ENCODE measurements at places on chromosomes 16 and 17.

GRCh38 chr16:71367241-71367976, 8.9 kb downstream of the CALB2 start:
- DNase-seq = no peak

DNA sequence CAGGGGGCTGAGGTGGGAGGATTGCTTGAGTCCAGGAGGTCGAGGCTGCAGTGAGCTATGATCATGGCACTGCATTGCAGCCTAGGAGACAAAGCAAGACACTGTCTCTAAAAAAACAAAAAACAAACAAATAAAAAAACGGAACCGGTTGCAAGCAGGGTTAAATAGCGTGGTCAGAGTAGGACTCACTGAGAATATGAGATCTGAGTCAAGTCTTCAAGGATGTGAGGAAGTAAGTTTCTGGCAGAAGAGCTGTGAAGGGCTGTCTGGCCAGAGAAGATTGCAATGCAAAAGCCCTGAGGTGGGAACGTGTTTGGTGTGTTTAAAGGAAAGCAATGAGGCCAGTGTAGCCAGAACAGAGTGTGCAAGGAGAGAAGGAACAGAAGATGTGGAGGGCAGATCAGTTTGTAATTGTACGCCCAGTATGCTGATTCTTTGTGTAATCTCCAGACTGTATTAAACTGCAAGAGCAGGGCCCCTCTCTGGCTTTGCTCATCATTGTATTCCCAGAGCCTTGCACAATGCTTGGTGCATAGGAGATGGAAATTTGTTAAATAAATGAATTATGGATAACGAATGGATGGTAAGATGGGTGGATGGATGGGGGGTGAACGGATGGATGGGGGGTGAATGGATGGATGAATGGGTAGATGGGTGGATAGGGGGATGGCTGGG, 6.3 kb downstream of the G6PC1 start:
- no peak for DNase-seq

GRCh38 chr16:83338941-83339340, 468.8 kb upstream of the HSBP1 start:
- no peak for DNase-seq

DNA sequence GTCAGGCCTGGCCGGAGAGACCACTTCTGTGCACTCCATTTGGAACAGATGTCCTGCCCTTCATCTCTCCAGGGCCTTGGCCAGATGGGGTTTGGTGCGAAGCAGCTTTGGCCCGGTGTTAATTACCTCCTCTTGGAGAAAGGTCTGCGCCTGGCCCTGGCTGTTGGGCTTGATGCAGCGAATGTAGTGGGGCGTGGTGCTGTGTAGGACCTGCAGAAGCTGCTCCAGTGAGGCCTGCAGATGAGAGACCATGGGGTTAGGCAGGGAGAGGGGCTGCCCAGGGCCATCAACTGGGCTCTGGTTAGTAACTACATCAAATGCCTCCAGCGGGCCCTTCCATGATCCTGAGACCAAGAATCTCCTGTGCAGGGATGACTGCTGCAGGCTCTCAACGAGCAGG, 18.7 kb downstream of the ZNHIT3 start:
- DNase-seq = no peak

DNA sequence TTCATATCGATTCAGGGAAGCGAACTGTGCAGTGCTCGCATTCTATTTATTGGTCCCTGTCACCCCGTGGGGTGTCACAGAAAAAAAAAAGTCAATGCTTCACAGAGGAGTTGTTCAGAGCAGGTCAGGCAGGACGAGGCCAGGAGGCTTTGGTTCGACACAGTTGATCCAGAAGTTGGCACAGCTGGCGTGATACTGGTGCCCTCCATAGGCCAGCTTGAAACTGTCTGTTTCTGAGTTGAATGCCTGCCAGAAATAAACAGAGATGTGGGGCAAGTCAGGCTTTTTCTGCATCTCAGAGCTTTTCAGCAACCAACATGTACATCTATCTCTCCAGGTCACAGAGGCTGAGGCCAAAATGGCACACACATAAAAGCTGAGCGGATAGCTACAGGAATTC, 29.1 kb downstream of the DUSP14 start:
- DNase-seq = no peak

DNA sequence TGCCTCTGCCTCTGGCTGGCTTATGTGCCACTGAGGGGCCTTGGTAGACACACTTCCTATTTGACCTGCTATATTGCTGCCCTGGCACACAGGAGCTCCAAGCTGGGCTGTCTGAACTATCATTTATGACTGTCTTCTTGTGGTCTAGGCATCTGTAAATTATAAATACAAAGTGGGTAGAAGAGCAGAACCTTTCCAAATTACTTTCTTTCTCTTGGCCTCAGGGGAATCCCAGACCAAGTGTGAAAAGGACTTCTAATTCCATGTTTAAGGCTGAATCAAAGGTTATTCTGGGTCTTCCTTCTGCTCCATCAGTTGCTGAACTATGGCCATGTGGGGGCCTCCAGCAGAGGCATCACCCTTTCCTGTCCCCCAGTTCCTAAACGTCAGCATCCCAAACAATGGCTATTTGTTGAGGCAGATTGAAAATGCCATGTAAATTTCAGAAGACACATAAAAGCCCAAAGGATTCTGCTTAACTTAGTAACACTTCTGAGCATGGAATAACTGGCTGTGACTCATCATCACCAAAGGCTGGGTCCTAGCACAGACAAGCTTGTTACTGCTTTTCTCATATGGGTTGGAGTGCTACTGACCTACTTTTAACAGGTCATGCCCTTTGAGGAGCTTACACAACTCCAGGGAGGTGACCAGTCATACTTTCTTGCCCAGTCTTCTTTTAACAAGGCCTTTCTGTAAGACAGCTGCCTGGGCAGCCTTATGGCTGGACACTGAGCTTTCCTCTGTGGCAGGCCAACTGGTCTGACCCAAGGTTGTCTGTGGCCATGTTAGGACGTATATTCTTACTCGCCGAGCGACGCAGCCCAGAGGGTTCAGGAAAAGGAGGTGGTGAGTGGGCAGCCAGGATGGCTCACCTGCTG, 154.8 kb downstream of the VPS53 start:
- no peak for DNase-seq

- DNase-seq = no peak
Observed at GRCh38 chr16:48565752-48566151, 44.2 kb downstream of the N4BP1 start.

GRCh38 chr17:3678095-3678820, 9.6 kb downstream of the EMC6 start:
- DNase-seq = no peak

DNA sequence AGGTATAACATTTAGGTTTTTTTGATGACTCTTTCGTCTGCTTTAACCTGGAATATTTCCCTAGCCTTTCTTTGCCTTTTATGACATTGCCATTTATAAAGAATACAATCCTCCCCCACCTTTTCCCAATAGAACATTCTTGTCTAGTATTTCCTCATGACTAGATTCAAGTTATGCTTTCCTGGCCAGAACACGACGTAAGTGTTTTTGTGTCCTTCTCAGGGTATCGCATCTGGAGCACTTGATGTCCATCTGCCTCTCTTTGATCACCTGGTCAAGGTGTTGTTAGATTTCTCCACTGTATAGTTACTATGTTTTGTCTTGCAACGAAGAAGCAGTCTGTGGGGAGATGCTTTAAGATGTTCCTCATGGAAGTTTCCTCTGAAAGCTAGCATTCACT, 87.4 kb downstream of the MSI2 start:
- DNase-seq = no peak

DNA sequence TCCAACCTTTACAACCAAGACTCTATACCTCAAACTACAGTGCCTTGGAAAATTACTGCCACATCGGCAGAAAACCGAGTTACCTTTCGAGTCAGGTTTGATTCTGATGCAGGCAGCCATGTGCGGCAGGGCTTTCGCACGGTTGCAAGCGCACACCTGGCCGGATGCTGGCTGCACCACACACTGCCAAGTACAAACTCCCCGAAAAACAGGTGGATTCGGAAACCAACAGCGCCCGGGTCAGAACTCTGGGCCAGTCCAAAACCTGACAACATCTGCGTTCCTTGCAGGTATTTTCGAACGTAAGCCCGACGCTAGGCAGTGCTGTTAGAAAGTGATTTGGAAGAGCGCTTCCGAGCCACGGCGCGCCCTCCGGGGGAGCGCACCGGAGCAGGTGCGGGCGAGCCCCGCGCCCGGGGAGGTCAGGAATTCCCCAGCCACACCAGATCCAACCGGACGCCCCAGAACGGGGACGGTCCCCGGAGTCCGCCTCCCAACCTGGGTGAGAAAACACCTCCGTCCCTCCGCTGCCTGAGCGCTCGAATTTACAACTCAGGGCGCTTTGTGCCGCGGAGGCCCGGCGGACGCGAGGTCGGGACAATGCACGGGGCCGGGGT, 1.2 kb downstream of the USP7 start:
- no peak for DNase-seq

- DNase-seq = no peak
Observed at GRCh38 chr16:89378947-89379771, 111.2 kb downstream of the ANKRD11 start.

DNA sequence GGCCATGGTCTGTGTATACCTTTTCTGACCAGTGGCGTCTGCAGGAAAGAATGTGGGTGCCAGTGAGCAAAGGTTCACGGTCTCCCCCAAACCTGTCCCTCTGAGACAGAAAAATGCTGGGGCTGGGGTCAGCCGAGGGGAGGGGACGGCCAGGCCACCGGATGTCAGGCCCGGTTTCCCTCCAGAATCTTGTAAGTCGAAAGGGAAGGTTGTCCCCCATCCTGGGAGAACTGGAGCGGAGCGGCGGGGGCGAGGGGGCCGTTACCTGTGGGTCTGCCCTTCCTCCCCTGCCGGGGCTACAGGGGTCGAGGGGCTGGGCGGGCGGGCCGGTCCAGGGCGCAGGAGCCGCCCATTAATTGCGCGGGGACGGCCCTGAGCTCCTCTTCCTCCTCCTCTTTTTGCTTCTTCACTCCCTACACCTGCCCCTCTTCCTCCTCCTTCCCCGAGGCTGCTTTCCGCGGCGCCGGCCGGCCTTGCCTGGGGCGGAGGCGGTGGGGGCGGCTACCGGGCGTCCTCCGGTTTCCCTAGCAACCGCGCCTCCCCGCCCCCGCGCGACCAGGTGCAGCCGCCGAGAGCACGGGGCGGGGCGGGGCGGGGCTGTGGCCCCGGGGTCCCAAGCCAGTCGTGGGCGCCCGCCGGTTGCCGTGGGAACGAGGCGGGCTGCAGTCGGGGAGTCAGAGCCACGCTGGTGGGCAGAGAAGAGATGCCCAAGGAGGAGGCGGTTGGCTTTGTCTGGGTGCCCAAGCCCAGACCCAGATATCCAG, at the start of gene MARCHF10:
Gene MARCHF10, minus strand, starts transcription at position 503 of the 764 bp plus-strand sequence. CDS start 6,579 bp downstream, outside the sequence.
- DNase-seq = peak; percentile 84

- no peak for DNase-seq
Observed at GRCh38 chr17:15893658-15894024, 51.3 kb upstream of the ADORA2B start.

DNA sequence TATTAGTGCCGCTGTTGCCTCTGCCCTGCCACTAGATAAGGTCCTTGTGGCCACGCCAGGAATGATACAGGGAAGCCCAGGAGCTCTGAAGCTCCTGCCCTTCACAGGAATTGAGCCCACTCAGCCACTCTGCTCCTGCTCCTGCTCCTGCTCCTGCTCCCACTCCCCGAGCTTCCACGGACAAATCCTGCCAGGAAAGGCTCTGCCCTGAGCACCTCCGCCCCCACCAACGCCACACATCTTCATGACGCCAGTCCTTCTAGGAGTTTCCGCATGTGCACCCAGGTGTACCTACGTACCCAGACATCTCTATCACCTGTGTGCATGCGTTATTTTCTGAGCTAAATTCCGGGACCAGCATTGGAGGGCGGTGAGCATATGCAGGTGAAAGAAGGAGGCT, 369.1 kb downstream of the C16orf95 start:
- DNase-seq = no peak

DNA sequence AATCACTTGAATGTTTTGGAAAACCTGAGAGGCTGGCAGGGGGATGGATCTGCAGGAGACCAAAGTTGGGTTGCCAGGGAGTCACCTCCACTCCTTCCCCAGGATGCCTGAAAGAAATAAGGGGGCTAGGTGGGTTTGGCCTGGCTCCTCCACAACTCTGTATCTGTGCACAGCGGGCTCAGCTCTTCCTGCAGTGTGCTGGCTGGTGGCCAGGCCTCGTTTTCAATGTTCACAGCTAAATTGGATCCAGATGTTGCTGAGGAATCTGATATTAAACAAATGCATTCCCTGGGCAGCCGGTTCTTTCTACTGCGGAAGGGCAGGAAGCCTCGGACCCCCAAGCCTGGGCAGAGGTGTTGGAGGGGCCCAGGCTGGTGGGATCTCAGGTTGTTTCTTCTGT, 106.2 kb downstream of the N4BP1 start:
- DNase-seq = no peak

DNA sequence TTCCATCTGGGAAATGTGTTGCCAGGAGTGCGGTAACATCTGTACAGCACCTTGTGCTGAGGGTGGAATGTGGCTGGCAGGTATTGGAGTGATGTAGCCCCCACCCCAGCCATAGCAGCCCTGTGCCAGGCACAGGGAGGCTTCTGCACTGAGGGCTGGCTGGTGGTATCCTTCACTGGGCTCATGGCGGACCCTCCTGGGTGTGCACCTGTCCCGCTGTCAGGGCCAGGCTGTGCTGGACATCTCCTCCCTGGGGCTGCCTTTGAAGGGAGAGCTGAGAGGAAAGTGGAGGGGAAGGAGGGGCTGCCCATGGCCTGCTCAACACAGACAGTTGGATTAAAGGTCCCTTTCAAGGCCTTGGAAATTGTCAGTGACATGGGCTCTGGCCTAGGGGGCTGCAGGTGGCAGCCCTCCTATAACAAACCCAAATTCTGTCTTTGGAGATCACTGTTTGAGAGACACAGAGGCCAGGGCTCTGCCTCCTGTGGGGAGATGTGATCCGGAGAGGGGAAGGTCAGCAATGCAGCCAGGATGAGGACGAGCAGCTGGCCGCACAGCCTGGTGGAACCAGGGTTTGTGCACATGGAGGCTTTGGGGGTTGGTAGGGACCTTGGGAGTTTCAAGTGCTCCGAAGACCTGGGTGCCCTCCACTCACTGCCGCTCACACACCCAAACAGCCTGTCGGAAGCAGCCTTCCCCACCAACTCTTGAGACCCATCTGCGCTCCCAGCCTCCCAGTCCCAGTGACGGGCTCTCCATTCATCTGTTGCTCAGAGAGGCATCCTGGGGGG, 22.8 kb downstream of the NKD1 start:
- no peak for DNase-seq

DNA sequence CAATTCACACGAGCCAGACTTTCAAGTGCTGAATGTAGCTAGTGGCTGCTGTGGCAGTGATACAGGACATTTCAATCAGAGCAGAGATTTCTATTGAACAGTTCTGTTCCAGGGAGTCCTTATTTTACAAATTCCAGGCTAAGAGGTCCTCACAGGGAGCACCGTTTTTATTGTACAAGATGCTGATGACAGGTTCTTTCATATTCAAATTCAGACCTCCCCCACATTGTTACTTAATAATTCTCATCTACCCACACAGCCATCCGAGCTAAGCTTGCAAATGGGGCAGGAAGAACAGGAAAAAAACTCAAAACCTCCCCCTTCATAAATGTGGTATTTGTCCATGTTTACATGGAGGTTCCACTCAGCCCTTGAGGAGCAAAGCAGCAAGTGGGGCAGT, 9.8 kb downstream of the GABARAPL2 start:
- DNase-seq = no peak

DNA sequence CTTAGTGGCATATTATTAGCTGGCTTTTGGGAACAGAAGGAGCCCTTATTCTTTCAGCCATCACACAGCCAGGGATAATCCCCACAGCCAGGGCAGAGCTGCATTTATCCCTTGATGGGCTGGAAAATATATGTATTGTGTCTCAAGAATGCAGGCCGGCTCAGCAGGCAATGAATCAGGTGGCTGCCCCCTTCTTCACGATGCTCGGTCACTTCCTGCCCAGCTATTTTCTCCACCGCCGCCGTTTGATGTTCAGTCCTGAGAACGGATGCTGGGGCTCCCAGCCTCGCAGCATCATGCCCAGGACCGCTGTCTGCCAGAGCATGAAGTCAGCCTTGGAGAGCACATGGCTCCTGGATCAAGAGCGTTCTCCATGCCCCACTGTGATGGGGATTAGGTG, 4.3 kb upstream of the MYH3 start:
- DNase-seq = no peak
